Activated naive CD8-positive, alpha-beta T cell treated with anti-CD3 and anti-CD28 coated beads, Interleukin-2, amount 10 ng/mL, durations not matched to agents 7 days and 5 days (primary cell): ENCODE measurements at places on chromosomes 3 and 15. TPM values are rescaled to one million over a fixed set of nuclear protein-coding genes. Genes with fewer than 3 reads are reported as not detected.

DNA sequence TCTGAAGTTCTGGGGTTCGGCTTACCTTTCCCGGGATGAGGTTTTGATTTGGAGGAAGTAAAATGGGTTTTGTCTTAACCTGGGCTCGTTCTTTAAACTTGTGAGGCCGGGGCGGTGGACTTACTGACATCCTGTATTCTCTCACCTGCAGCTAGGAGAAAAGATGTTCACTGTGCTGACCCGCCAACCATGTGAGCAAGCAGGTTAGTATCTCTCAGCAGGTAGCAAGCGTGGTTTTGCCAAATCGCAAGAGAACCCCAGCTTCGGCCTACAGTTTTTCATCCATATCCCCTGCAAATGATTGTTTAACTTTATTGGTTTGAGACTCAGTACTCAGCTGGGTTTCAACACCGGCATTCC lies 891 bp downstream of the ENTPD3 start:
- DNase-seq = no peak
- H3K4me1 ChIP-seq = peaks cover 6% of the 10 kb centered on the region
- peaks cover 20% of the 10 kb centered on the region for H3K27me3 ChIP-seq
- no peak overlapping the region for H3K4me3 ChIP-seq

The SCG5 gene
- total RNA-seq = 2.8 TPM

GRCh38 chr3:188472336-188472735 lies 318.4 kb downstream of the LPP start:
- peaks cover 24% of the 10 kb centered on the region for H3K36me3 ChIP-seq
- DNase-seq = no peak
- H3K4me1 ChIP-seq = no peaks in the 10 kb centered on the region
- H3K4me3 ChIP-seq = no peak overlapping the region
- no peaks in the 10 kb centered on the region for H3K27me3 ChIP-seq

DNA sequence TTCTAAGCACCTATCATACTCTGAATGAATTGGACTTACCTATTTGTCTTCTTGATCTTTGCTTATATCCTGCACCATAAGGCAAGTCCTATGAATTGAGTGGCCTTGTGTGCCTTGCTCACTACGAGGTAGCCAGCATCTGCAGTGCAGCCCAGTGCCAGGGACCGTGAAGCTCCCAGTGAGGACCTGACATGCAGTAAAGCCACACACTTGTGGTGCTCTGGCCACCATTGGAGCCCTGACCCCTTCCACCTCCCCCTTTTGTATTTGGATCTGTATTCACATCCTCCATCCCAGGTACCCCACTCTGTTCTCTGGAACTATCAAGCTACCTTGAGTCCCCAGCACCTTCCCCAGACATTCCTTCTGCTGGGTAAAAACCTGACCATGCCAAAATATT lies 52.1 kb downstream of the BSN start:
- no peaks in the 10 kb centered on the region for H3K27me3 ChIP-seq
- DNase-seq = no peak
- no peak overlapping the region for H3K4me3 ChIP-seq
- peaks cover 23% of the 10 kb centered on the region for H3K4me1 ChIP-seq
- no peaks in the 10 kb centered on the region for H3K36me3 ChIP-seq
- no peak overlapping the region for H3K27ac ChIP-seq

The MYL3 gene
- total RNA-seq = not detected

DNA sequence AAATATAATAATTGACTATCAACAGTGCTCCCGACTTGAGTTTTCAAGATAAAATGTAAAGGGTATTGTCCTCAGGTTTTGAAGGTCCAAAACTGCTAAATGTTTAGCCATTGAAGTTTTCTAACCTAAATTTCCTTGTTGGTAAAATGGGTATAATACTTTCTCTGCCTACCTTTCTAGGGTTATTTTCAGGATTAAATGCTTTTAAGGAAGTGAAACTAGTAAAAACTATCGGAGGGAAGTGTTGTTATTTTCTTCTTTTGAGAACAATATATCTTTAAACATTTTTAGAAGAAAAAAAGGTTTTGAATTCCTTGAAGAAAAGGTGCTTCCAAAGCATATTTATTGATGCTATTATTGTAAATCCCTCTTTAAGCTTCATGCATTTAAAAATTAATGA lies 67.3 kb downstream of the FILIP1L start:
- H3K4me3 ChIP-seq = no peak overlapping the region

- no peak overlapping the region for H3K27ac ChIP-seq
- H3K27me3 ChIP-seq = peaks cover 6% of the 10 kb centered on the region
- no peaks in the 10 kb centered on the region for H3K4me1 ChIP-seq
- no peak for DNase-seq
- no peak overlapping the region for H3K4me3 ChIP-seq
These were observed 46.1 kb downstream of the FBLN2 start for GRCh38 chr3:13594991-13595421.

DNA sequence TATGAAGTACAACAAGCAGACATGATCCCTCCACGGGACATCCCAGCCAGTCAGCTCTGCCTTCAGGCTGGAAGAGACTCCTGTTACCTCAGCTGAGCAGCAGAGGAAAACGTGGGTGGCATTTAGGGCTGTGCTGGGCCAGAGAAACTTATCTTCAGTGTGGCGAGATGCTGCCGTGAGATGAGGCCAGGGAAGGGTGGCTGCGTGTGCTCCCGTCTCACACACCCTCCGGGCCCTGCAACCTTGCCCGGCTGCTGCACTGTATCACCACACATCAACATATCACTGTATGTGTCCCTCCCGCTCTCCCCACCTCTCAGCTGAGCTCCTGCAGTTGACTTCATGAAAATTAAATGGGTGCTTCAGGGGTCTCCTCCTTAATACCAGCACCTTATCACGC lies 23.4 kb downstream of the BMF start:
- H3K4me1 ChIP-seq = peaks cover 19% of the 10 kb centered on the region
- no peaks in the 10 kb centered on the region for H3K36me3 ChIP-seq
- peaks cover 33% of the 10 kb centered on the region for H3K27me3 ChIP-seq
- no peak overlapping the region for H3K27ac ChIP-seq

The CPA3 gene
- not detected for total RNA-seq

DNA sequence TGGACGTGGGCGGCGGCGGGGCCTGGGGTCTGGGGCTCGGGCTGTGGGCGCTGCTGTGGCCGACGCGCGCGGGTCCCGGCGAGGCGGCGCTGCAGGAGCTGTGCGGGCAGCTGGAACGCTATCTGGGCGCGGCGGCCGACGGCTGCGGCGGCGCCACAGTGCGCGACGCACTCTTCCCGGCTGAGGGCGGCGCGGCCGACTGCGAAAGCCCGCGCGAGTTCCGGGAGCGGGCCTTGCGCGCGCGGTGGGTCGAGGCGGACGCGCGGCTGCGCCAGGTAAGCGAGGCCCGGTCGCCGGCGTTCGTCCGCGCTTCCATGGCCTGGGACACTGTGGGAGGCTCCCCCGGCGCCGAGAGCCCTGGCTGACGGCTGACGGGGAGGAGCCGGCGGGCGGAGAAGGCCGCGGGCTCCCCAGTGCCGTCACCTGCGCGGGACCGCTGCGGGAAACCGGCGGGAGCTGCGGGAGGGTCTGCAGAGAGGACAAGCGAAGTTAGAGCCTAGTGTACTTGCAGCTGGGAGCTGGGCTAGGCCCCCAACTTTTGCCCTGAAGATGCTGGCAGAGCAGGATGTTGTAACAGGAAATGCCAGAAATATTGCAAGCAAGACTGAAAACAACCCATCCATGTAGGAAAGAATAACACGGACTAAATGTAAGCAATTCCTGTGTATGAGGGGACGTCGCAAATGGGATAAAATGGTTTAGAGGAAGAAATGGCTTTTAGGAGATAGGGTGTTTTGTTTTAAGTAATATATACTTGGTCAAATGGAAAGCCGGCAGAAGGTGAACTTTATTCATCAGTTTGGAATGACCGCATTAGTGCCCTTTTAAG lies 847 bp downstream of the WHAMM start:
- peaks cover 21% of the 10 kb centered on the region for H3K36me3 ChIP-seq
- peak overlapping the region; percentile 94 for H3K27ac ChIP-seq
- peaks cover 3% of the 10 kb centered on the region for H3K27me3 ChIP-seq
- peaks cover 22% of the 10 kb centered on the region for H3K4me1 ChIP-seq
- peak; percentile 74 for DNase-seq
- peak overlapping the region; percentile 91 for H3K4me3 ChIP-seq

The NDUFB5 gene
- 80.7 TPM for total RNA-seq

- H3K36me3 ChIP-seq = no peaks in the 10 kb centered on the region
- H3K4me3 ChIP-seq = no peak overlapping the region
- peaks cover 21% of the 10 kb centered on the region for H3K27me3 ChIP-seq
- no peak for DNase-seq
These were observed 30.1 kb upstream of the RPL32 start for GRCh38 chr3:12871404-12871983.

DNA sequence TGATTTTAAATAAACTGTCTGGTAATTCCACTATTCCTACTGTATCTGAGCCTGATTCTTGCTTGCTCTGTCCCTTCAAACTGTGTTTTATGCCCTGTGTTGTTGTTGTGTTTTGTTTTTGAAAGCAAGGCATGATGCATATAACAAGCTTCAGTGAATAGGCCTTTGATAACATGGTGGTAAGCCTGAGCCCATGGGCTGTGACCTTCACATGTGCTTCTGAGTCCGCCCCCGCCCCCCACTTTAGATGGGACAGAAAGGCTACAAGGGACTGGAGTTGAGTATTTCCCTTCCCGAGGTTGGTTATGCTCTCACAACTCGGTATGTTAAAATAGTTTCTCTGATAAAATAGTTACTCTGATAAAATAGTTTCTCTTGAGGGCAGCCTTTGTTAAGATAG lies 119.0 kb upstream of the WNT7A start:
- H3K36me3 ChIP-seq = peaks cover 1% of the 10 kb centered on the region
- DNase-seq = no peak
- no peak overlapping the region for H3K4me3 ChIP-seq

The LRRC31 gene
- not detected for total RNA-seq

- no peaks in the 10 kb centered on the region for H3K36me3 ChIP-seq
- H3K4me3 ChIP-seq = no peak overlapping the region
- peaks cover 8% of the 10 kb centered on the region for H3K4me1 ChIP-seq
- no peaks in the 10 kb centered on the region for H3K27me3 ChIP-seq
- no peak overlapping the region for H3K27ac ChIP-seq
These were observed 223.8 kb downstream of the ADAMTS9 start for GRCh38 chr3:64463981-64464380.

DNA sequence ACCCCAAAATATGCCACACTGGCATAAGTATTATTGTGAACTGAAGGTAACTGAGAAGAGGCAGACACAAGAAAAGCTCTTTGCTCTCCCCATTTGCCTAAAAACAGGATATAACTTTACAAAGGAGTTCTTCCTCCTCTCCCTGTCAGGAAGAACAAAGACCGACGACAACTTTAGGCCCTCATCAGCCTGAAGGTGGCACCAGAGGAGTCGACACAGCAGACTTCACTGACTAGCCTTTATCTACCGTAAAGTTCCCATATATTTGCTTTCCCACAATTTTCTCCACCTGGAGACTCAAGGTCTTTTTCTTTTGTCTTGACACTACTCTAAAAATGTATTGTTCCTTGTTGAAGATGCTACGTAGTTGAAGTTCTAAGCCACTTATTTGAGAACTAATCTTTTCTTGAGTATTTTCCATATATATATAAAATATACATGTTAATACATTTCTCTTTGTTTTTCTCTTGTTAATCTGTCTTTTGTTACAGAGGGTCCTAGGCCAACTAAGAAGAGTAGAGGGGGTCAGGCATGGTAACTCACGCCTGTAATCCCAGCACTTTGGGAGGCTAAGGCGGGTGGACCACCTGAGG lies 16.2 kb upstream of the XIRP1 start:
- H3K27ac ChIP-seq = no peak overlapping the region
- no peak for DNase-seq
- no peaks in the 10 kb centered on the region for H3K4me1 ChIP-seq
- H3K36me3 ChIP-seq = no peaks in the 10 kb centered on the region
- peaks cover 6% of the 10 kb centered on the region for H3K27me3 ChIP-seq

The CPLX3 gene
- total RNA-seq = 0.17 TPM

- H3K4me1 ChIP-seq = no peaks in the 10 kb centered on the region
- DNase-seq = no peak
- H3K27ac ChIP-seq = no peak overlapping the region
These were observed 32.7 kb downstream of the PLD1 start for GRCh38 chr3:171777596-171777995.

- H3K4me1 ChIP-seq = no peaks in the 10 kb centered on the region
- DNase-seq = no peak
- peaks cover 18% of the 10 kb centered on the region for H3K27me3 ChIP-seq
- H3K36me3 ChIP-seq = no peaks in the 10 kb centered on the region
- H3K27ac ChIP-seq = no peak overlapping the region
These were observed 75.9 kb upstream of the ATP2B2 start for GRCh38 chr3:10581251-10581650.

DNA sequence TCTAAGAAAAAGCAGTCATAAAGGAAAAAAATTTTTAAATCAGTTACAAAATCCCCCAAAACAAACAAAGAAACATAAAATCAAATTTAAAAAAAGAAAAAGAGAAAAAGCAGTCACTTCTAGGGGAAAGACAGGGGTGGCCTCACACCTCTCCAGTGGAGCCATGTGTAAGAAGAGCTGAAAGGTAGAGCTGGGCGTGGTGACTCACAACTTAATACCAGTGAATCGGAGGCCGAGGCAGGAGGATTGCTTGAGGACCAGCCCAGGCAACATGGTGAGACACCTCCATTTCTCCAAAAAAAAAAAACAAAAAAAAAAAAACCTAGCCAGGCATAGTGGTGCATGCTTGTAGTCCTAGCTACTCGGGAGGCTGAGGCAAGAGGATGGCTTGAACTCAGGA lies 14.7 kb downstream of the MESD start:
- no peak overlapping the region for H3K27ac ChIP-seq
- H3K27me3 ChIP-seq = no peaks in the 10 kb centered on the region
- H3K4me3 ChIP-seq = no peak overlapping the region
- peaks cover 31% of the 10 kb centered on the region for H3K4me1 ChIP-seq

DNA sequence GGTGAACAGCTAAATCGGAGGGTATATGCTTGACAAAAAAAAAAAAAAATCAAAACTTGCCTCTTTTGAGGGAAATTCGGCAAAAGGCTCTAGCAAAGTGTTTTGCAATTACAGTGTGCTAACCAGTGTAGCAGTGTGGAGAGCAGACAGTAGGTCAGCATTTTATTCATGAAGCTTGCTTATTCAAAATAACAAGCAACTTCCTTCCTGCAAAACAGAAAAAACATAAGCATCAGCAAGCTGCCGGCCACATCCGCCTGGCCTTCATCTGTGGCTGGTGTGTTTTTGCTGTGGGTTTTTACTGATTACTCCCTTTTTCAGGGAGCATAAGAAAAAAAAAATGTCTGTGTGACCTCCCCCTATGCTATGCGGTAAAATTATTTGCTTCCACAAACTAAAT lies 434.1 kb downstream of the OCA2 start:
- no peaks in the 10 kb centered on the region for H3K4me1 ChIP-seq
- H3K27ac ChIP-seq = no peak overlapping the region
- no peaks in the 10 kb centered on the region for H3K36me3 ChIP-seq
- no peaks in the 10 kb centered on the region for H3K27me3 ChIP-seq
- no peak for DNase-seq

The DVL3 gene
- total RNA-seq = 41.0 TPM
